Activated naive CD8-positive, alpha-beta T cell treated with anti-CD3 and anti-CD28 coated beads for 36 hours (primary cell): ENCODE measurements at places on chromosomes 12 and 14.

- no peak for DNase-seq
Observed at GRCh38 chr12:57220770-57221168, 4.2 kb downstream of the NXPH4 start.

DNA sequence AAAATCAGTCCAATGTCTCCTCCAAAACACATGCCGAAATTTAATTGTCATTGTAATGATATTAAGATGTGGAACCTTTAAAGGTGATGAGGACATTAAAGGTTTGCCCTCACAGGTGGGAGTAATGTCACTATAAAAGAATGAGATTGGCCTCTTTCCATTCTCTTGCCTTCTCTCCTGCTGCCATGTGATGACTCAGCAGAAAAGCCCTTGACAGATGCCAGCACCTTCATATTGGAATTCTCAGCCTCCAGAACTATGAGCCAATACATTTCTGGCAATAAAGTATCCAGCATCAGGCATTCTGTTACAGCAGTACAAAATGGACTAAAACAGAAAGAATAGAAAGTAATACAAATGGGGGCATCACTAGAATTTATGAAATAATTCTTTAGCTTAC is 609.7 kb downstream of the SLC16A7 start:
- no peak for DNase-seq

DNA sequence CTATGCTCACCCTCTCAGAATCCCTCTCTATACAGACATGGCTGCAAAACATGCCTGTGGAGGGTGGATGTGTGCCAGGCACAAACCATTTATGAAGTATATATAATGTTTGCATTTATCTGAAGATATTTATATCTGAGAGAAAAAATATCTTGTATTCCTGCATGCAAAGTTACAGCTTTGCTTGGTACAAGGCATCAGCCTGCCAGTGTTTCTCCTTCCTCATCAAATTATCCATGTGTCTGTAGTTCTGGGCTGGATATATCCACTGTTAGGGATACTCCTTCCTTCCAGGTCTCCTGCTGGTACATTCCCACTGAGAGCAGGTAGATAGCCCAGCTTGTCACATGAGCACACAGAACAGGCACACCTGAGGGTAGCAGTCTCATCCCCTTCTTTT is 12.0 kb downstream of the HOXC4 start:
- no peak for DNase-seq

- DNase-seq, result no peak
Observed at GRCh38 chr12:91871751-91872150, 273.9 kb downstream of the BTG1 start.

DNA sequence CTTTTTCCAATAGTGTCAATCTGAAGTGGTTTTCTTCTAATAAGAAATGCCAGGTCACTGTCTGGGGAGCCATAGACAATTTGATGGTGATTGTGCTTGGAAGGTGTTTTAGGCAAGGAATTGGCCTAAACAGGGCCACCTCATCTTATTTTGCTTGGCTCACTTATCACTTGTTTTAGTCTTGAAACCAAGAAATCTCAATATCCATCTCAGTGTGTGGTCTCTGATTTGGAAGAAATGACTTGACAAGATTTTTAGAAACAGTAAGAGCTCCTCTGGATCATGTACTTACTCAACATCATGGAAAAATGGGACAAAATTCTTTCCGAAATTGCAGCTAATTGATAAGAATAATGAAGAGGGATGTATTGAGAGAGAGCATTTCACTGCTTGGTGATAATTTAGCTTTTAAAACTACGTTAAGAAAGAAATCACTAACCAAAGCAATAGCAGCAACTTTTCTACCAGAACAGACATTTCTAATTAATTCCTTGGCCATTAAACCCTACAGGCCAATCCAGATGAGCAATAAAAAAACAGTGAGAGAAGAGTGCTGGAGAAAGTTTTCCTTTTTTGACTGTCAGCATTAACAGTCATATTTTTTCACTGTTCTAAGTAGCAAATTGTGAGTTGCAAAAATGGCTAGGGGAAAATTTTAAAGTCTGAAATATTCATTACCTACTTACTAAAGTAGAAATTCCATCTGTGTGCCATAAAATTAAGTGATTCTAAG is 157.3 kb downstream of the AEBP2 start:
- DNase-seq, result no peak

DNA sequence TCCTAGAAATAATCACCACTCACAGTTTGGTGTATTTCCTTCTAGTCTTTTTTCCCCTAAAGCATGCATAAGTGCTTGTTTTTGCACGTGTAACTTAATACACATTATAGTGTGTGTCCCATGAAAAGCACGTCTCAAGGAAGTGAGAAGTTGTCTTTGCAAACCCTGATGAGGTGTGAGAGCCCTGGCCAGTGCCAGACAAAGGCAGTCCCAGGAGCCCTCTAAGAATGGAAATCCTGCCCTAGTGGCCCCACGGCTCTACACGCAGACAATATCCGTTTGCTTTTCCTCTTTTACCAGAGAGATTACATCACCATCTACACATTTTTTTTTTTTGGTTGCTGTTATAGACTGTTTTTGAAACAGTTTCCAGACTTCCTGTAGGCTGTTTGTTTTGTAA is 85.5 kb upstream of the FZD10 start:
- DNase-seq, result no peak

- DNase-seq, result no peak
Observed at GRCh38 chr14:92487513-92488133, 26.0 kb upstream of the RIN3 start.

GRCh38 chr14:23154964-23155587 is 28.4 kb downstream of the SLC7A8 start:
- no peak for DNase-seq

- peak; percentile 42 for DNase-seq
Observed at GRCh38 chr14:92914087-92914656, 8.8 kb upstream of the CHGA start.

- DNase-seq, result no peak
Observed at GRCh38 chr14:28502517-28502916, 264.1 kb upstream of the FOXG1 start.

DNA sequence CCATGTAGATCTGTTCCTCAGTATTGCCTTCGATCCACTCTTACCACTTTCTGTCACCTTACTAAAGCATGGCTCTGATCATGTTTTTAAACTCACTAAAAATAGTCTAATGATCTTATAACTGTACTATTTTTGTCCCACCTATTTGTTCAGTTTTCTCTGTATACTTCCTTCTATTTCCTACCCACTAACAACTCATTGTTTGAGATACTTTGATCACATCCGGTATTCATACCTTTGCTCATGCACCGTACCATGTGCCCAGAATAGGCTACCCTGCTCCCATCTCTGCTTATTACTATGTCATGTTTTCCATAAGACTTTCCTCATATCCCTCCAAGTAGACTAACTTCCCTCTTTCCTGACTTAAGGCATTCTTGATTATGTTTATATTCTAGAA is 128.6 kb downstream of the MED13L start:
- DNase-seq, result no peak

DNA sequence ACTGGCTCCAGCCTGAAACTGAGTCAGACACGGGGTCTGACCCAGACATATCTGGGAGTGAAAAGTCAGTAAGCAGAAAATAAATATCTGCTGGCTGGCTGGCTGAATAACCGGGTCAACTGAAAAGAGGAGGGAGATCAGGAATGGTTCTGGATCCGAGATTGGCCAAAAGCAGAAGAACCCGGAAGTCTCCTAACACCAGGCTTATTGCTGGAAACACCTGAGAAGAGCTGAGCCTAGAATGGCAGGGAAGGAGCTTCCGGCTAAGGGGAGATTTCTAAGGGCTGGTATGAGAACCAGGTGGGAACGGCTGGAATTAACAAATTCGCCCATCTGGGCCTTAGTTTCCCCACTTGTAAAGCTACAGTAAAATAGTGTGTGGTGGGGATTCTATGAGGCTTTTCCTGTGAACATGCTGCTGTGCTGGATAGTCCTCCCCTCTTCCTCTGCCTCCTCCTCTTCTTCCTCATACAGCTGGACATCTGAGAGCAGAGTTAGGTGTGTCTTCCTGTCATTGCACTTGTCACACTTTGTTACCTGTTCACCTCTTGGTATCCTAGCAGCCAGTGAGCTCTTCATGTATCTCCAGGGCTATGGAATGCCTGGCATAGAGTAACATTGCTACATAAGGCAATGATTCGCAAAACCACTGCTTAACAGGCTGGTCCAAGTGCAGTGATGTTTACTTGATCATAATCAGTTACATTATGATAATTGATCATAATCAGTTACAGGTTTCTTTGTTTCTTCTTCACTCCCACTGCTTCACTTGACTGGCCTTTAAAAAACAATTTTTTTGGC is 2.0 kb upstream of the SHMT2 start:
- DNase-seq, result no peak

GRCh38 chr12:24955389-24955788 is 6.5 kb upstream of the BCAT1 start:
- DNase-seq, result no peak

GRCh38 chr12:94717656-94718055 is 67.3 kb upstream of the TMCC3 start:
- no peak for DNase-seq

- DNase-seq, result no peak
Observed at GRCh38 chr12:72110937-72111650, 161.1 kb upstream of the TRHDE start.

DNA sequence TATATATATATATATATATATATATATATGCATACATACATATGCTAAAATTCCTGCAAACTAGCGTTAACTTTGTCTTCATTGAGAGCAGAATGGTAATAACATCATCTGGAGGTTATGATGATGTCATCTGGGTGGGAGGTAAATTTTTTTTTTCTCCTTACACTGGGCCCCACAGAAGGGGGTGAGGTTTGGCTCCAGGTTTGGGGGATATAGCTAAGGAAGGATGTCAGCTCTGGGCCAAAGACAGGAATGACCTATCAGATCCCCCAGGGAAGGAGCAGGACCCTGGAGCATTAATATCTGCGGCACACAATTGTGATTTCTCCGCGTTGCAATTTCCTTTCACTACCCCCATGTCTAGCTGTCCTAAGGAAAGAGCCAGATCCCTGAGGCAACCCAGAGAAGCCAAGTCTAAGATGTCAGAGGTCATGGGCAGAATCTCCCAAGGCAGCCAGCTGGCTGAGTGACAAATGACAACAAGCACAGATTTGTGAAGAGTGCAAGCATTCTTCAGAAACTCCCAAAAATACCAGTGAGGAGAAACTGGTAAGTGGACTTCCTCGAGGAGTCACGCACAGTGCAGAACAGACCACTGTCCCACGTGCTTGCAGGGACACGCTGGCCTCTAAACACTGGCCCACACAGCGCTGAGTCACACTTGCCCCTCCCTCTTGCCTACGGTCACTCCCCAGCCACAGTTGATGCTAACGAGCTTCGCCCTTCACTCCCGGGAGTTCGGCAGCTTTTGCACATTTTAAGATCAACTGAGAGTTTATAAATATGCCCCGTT is 9.9 kb downstream of the UBC start:
- DNase-seq, result no peak

GRCh38 chr12:46187023-46187422 is 81.8 kb downstream of the SLC38A1 start:
- no peak for DNase-seq

- peak; percentile 41 for DNase-seq
Observed at GRCh38 chr12:7642876-7643309, 22.8 kb downstream of the APOBEC1 start.

- DNase-seq, result peak; percentile 75
Observed at GRCh38 chr12:123076604-123077297, 74.1 kb downstream of the PITPNM2 start.

DNA sequence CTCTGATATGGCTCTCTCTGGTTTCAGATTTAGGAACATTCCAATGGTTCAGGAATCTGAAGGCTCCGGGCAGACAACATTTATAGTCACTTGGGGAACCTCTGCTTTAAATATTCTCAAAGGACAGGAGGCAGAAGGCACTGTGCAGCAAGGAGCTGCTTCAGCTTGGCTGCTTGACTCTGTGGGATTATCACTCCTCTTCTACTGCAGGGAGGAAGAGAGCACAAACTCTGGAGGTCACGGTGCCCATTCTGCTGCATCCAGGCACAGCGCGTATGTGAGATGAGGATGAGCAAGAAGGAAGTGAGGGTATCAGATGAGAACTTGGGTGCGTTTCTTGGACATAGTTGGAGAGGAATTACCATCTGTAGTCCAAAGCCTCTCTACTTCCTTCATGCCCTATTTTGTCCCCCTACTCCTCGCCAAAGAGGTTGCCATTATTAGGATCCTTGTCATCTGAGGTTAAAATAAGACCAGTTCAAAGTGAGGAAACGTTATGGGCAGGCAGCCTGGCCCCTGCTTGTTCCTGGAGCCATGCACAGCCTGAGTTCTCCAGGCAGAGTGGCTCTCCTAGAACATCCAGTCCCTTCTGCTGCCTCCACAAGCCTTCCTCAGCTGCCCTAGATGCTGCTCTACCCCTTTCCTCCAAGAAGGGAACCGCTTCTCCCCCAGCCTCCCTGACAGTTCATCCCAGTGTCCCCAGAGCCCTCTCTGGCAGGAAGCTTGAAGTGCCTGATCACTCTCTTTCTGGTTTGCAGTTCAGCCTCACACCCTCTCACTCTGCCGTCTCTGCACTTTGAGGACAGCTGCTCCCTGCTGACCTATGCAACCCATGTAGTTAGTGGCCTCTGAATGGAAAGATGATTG is 12.5 kb downstream of the FGF6 start:
- DNase-seq, result no peak

GRCh38 chr12:109192358-109192757 is 76.0 kb downstream of the ACACB start:
- DNase-seq, result no peak

DNA sequence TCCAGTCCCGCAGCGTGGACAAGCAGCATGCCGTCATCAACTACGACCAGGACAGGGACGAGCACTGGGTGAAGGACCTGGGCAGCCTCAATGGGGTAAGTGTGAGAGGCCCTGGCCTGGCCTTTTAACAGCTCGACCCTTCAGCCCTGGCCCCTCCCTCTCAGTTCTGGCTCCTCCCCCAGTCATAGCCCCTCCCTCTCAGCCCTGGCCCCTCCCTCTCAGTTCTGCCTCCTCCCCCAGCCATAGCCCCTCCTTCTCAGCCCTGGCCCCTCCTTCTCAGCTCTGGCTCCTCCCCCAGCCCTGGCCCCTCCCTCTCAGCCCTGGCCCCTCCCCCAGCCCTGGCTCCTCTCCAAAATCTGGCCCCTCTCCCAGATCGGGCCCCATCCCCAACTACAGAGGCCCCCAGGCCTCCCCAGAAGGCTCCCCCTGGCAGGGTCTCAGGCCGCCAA is 11.2 kb downstream of the CEP170B start:
- DNase-seq, result peak; percentile 40

DNA sequence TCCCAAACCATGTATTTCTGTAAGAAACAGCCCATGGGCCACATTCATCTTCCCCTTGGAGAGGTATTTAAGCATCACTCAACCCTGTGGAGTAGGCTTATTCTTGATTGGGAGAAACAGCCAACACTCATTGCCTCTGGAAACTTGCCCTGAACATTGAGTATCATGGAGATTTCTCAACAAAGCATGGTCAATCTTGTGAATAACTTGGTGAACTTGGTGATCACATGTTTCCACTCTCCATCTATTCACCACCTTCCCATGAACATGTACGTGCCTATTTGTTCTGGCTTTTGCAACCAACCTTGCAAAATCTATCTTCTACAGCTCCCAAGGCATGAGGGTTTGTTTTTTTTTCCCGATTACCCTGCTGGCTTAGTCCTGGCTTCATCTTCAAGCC is 163.2 kb downstream of the PAH start:
- no peak for DNase-seq

- no peak for DNase-seq
Observed at GRCh38 chr12:89087149-89087825, 265.0 kb downstream of the DUSP6 start.

GRCh38 chr14:69816216-69816615 is 19.2 kb upstream of the SLC10A1 start:
- no peak for DNase-seq
